ENCODE measurements at places on chromosomes 2 and 18.

DNA sequence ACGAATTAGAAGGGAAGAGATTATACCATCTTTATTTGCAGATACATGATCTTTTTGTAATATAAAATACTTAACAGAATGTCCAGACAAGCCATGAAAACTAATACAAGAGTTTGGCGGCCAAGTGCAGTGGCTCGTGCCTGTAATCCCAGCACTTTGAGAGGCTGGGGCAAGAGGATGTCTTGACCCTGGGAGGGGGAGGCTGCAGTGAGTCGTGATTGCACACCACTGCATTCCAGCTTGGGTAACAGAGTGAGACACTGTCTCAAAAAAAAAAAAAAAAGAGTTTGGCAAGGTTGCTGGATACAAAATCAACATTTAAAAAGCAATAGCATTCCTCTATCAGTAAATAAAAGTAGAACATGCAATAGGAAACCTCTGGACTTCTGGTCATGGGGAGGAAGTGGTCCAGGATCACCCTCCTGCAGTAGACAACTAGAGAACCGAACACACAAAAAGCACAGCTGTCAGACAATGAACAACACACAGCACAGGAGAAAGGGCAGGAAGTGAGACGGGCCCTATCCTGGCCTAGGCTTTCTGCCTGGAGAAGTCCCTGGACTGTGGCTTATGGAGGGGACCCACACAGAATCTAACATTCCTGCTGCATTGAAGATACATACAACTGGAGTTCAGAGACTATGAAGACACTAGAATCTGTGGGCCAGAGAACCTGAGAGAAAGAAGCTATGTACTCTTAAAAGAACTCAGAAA lies 118.9 kb upstream of the ARL4C start:
- DNase-seq, result no peak

GRCh38 chr18:11989966-11990380 lies 8.7 kb downstream of the IMPA2 start:
- peak; percentile 78 for DNase-seq

DNA sequence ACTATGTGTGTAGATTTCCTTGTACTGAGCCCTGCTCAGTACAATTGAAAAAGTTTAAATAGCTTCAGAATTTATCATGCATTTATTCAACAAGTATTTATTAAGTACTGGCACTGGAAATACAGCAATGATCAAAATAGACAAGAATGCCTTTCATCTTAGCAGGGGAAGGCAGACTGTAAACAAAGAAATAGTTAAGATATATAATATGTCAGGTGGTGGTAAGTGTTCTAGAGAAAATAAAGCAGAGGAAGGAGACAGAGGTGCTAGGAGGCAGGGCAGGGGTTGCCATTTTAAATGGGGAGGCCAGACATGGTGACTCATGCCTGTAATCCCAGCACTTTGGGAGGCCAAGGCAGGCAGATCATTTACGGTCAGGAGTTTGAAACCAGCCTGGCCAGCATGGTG lies 13.6 kb upstream of the LIPG start:
- DNase-seq, result no peak

DNA sequence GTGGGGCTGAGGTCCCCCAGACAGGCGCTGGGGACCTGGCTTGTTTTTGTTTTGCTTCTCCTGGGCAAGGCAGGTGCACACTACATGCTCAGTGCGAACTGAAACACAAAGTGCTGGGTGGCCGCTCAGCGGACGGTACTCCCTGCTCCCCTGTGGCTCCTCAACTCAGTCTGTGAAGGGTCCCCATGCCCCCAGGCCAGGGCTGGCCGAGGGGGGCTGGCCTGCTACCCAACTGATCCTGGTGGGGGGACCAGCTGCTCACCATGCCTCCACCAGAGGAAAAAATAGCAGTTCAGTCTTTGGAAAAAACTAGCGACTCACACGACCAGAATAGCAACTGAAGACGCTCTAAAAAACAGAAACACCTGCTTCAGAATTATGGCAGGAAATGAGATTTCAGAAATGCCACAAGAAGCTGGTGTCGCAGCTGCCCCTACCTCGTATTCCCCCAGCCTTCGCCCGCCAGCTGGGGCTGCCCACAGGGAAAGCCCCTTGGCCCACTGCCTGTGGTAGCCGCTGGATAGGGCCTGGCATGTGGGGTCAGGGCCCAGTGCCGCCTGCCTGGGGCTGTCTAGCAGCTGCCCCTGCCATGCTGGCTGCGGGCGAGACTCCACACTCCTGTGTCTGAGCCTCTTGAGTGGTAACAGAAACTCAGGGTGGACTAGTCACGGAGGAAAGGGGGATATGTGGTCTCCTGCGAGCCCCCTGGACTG lies 43.7 kb downstream of the MEX3C start:
- no peak for DNase-seq

DNA sequence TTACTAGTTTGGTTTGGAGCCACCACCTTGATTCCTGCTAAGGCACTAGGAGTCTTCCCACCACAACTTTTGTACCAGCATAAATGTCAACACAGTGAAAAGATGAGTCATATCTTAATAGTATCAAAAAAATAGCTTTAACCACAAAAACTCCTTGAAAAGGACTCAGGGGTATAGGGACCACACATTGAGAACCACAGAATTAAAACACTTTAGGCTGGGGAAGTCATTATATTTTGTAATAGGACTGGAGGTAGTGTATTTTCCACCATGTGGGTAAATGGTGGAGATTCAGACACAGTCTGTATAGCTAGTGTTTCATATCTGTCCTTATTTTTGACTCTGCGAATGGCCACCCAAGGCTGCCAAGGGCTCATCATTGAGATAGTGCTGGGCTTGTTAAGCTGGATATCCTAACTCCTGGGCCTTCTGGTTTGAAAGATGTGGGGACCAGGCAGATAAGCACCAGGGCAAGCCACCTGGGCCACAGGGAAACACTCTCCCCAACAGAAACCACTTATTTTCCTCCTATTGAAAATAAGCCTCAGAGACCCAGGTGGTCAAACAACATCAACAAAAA lies 19.1 kb upstream of the FHL2 start:
- no peak for DNase-seq

Measured in NCI-H146 (cell line).